ENCODE measurements at places on chromosomes 5 and 9.
A peak's percentile ranks its signal among the peaks of the same experiment; 100 is the strongest.

DNA sequence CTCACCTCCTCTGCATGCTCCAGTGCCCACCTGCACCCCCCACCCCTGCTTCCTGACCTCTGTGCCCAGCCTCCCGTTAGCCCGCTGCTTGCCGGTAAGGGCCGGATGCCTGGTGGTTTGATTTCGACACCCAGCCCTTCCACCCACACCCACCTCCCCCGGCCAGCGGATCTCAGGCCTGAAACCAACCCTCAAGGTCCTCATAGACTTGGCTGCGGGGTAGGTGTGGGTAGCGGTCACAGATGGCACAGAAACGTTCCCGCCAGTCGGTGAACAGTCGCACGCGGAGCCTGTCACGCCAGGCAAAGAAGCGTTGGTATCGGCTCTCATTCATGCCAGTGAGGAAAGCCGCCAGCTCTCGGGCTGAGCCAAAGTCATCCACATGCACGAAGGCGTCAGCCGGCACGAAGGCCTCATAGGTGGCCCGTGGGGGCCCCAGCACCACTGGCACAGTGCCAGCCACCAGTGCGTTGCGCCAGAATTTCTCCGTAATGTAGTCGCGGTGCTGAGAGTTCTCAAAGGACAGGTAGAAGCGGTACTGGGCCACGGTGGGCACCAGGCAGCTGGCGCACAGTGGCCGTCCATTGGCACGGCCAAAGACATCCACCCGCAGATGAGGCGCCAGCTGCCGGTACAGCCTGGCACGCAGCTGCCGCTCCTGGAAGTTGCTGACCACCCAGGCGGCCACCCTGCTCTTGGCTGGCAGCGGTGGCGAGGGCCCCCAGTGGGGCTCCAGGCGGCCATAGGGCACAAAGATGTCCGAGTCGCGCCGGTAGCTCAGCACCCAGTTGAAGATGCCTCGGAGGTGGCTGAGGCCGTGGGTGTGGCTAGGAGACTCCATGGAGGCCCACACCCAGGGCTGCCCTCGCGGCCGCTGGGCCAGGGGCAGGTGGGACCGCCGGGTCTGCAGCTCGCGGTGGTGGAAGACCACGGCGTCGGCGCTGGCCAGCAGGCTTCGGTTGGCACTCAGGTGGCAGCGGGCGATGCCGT is 1.1 kb downstream of the FUT7 start:
- DNase-seq = no peak

- no peak for DNase-seq
Measured at GRCh38 chr5:116982035-116982434, 407.4 kb upstream of the SEMA6A start.

DNA sequence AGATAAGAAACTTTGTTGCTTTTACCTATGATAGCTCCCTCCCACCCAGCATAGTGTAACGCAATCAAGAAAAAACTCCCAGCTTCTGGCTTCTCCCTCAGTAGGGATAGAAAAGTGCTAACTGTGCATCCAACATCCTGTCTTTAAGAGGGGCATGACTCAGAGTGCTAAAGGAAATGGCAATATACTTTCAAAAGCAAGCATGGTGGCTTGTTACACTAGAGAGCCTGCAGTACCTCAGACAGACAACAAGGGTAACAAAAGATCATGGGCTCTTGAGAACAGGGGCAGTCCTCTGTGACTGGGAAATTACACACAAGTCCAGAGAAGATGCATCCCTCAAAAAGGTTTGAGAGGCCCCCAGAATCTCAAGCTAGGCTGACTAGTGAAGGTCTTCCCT is 37.8 kb downstream of the PRELID2 start:
- DNase-seq = no peak

DNA sequence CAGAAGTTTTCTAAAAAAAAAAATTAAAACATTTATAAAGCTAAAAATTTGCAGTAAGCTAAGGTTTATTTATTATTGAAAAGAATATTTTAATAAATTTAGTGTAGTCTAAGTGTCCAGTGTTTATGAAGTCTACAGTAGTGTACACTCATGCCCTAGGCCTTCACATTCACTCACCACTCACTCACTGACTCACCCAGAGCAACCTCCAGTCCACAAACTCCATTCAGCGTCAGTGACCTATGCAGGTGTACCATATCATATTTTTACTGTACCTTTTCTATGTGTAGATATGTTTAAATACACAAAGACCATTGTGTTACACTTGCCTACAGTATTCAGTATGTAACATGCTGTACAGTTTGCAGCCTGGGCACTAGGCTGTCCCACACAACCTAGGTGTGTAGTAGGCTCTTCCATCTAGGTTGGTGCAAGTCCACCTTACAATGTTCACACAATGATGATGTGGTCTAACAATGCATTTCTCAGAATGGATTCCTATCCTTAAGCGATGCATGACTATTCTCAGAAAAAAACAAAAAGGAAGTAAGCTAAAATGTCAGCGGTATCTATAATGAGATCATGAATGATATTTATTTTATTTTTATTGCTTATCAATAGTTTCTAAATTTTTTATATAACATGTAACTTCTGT is 336.7 kb downstream of the AGTPBP1 start:
- no peak for DNase-seq

DNA sequence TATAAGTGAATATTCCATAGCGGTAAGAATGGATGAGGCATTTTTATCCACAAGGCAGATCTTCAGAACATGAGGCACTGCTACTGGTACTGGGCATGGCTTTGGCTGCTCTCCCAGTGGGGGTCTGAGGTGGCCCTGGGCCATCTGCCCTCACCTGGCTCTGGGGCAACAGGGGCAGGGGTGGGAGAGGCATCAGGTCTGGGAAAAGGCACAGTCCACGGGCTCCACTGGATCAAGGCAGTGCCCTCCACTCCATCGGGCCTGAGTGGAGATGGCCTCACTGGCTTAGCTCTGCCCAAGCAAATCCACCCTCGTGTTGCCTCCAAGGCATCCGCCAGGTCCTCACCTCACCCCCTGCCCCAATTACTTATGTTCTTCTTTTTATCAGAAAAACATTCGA is 10.9 kb upstream of the NKD2 start:
- no peak for DNase-seq

DNA sequence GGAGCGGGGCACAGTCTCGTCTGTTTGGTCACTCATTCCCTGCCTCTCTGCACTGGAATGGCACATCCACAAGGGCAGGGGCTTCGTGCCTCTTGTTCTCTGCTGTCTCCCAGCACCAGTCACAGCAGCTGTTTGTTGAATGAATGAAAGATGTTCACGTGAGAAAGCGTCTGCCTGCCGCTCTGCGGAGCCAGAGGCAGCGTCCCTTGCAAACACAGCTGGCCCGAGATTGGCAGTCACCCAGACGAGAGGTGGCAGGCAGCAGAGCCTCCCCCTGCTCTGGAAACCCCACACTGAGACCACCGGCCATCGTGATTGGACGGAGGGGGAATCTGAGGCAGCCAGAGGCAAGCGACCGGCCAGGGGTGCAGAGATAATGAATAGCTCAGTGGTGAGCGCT is 6.0 kb upstream of the FAM163B start:
- no peak for DNase-seq

DNA sequence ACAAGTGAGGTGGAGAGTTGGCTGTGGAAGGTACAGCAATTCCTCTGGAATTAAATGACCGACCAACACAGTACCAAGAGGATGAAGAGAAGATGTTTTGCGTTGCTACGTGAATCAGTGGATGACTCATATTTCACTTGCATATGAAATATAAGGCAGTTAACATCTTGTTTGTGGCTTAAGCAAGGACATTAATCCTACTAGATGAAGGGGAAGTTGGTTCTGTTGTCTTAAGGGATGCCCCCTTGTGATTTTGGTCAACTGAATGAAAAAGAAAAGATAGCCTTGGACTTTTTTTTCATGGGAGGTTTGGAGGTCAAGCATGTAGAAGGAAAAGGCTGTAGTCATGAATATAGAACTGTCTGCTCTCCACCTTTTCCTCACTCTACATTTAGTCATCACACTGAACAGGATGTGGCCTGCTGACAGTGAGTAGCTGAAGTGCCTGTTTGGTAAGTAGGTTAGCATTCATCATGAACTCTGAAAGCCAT is 33.9 kb downstream of the VLDLR start:
- peak; percentile 79 for DNase-seq

GRCh38 chr5:75733767-75734166 is 16.5 kb upstream of the POC5 start:
- DNase-seq = no peak
